CD4-positive, alpha-beta T cell (primary cell): ENCODE measurements at places on chromosomes 13 and 19. TPM values are rescaled to one million over a fixed set of nuclear protein-coding genes. Genes with fewer than 3 reads are reported as not detected.

GRCh38 chr13:48443442-48444208, 30.7 kb upstream of the LPAR6 start:
- DNase-seq = no peak

The RFX2 gene
- total RNA-seq = 5.5 TPM

The KANK3 gene
- total RNA-seq = 0.87 TPM

DNA sequence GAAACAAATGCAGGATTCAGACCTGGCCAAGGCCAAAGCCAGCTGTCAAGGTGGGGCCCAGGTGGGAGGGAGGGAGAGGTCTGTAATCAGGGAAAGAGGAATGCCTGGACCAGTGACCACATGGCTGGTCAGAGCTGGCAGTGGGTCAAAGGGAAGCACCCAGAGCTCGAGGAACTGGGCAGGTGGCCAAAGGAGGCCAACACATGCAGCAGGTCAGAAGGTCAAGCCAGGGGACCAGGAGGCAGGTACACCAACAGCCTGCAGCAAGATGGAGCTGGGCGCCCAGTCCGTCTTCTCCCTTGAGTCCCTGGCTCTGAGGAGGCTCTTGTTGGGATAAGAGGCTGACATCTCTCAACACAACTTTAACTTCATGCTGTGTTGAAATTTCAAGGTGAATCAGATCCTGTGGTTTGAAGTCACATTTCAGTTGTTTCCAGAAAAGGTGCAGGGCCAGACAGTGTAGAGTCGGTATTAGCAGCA, 17.1 kb downstream of the GPATCH1 start:
- no peak for DNase-seq

The THSD1 gene
- total RNA-seq = 0.60 TPM

GRCh38 chr19:45558399-45558878, 26.2 kb downstream of the OPA3 start:
- peak; percentile 80 for DNase-seq

The MYH14 gene
- total RNA-seq = not detected
